ENCODE measurements at places on chromosomes 3 and 15.

GRCh38 chr3:53809267-53809666 lies 37.0 kb downstream of the CHDH start:
- H3K4me1 ChIP-seq: peaks cover 24% of the 10 kb centered on the region
- no peaks in the 10 kb centered on the region for H3K36me3 ChIP-seq
- H3K27ac ChIP-seq: no peak overlapping the region
- peak; percentile 62 for DNase-seq
- no peak overlapping the region for H3K4me3 ChIP-seq
- H3K27me3 ChIP-seq: no peaks in the 10 kb centered on the region

DNA sequence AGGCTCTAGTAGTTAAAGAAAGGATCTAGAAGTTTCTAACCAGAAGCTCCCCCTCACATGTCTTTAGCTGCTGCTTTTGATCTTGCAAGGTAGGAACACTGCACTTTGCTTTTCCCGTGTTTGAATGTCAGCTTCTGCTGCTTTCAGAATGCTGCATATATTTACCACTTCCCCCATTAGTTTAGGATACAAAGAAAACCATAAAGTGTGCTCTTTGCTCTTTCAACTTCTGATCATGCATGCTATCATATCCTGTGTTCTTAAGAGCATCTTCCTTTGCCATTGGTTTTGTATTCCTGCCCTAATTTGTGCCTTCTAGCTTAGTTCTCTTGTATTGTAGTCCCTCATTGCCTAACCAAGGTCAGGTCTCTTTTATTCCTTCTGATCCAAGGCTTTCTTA lies 43.3 kb downstream of the ZNF609 start:
- H3K4me1 ChIP-seq: peaks cover 42% of the 10 kb centered on the region
- H3K4me3 ChIP-seq: no peak overlapping the region
- peaks cover 11% of the 10 kb centered on the region for H3K36me3 ChIP-seq
- no peak for DNase-seq

GRCh38 chr15:51846463-51847230 lies 17.2 kb downstream of the TMOD3 start:
- peak overlapping the region; percentile 29 for H3K4me3 ChIP-seq
- H3K36me3 ChIP-seq: peaks cover 4% of the 10 kb centered on the region
- peaks cover 70% of the 10 kb centered on the region for H3K4me1 ChIP-seq
- no peaks in the 10 kb centered on the region for H3K27me3 ChIP-seq

DNA sequence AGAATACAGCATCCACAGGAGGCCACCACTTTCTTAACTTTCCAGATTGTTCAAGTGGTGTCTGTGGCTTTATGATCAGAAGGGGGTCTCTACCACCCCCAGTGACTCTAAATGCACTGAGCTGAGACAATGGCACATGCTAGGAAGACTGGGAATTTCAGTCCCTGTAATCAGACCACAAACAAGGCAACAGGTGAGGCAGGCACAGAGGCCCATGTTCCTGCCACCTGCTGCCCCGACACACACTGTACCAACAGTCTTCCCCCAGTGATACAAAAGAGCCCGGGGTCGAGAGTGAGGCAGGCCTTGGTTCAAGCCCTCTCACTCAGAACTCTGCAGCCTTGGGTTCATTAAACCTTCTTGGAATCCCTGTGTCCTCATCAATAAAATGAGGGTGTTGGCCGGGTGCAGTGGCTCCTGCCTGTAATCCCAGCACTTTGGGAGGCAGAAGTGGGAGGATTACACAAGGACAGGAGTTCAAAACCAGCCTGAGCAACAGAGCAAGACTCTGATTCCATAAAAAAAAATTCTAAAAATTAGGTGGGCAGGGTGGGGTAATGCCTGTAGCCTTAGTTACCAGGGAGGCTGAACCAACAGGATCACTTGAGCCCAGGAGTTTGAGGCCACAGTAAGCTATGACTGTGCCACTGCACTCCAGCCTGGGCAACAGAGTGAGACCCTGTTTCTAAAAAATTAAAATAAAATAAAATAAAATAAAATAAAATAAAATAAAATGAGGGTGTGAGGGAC lies 55.8 kb downstream of the ADCY5 start:
- DNase-seq: no peak
- no peaks in the 10 kb centered on the region for H3K36me3 ChIP-seq
- H3K4me3 ChIP-seq: no peak overlapping the region
- peaks cover 23% of the 10 kb centered on the region for H3K27me3 ChIP-seq
- peaks cover 42% of the 10 kb centered on the region for H3K4me1 ChIP-seq

DNA sequence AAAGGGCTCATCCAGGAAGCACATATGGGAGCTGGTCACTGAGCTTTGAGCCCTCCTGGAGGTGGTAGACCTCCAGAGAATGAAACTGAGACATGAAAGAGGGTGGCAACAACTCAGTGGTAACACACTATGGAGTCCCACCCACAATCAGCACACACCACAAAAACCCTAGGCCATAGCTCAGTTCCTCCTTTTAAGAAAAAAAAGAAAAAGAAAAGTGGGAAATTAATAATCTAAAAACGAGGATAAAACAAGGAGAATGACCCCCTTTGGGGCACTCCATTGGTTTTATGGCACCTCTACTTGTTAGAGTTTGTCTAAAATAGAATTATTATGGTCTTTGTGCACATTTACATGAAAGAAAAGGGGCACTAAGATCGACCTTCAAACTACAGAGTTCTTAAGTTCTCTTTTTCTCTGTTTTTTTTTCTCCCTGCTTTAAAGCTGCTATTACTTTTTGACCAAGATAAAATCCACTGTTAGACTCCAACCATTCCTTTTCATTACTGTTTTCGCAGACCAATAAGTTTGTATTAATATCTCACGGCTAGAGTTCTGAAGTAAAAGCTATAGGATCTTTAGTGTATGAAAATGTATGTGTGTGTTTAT lies 40.2 kb upstream of the ZBTB20 start:
- H3K4me1 ChIP-seq: no peaks in the 10 kb centered on the region
- peaks cover 4% of the 10 kb centered on the region for H3K36me3 ChIP-seq
- no peak overlapping the region for H3K4me3 ChIP-seq
- no peak overlapping the region for H3K27ac ChIP-seq
- peaks cover 2% of the 10 kb centered on the region for H3K27me3 ChIP-seq

- DNase-seq: no peak
- H3K27ac ChIP-seq: no peak overlapping the region
- H3K27me3 ChIP-seq: peaks cover 52% of the 10 kb centered on the region
Observed at GRCh38 chr3:13233487-13234485, 160.6 kb upstream of the IQSEC1 start.

- no peak for DNase-seq
- peaks cover 7% of the 10 kb centered on the region for H3K4me1 ChIP-seq
- H3K36me3 ChIP-seq: peaks cover 38% of the 10 kb centered on the region
- no peak overlapping the region for H3K27ac ChIP-seq
- H3K27me3 ChIP-seq: no peaks in the 10 kb centered on the region
Observed at GRCh38 chr3:194447161-194447560, 39.6 kb downstream of the ATP13A3 start.

DNA sequence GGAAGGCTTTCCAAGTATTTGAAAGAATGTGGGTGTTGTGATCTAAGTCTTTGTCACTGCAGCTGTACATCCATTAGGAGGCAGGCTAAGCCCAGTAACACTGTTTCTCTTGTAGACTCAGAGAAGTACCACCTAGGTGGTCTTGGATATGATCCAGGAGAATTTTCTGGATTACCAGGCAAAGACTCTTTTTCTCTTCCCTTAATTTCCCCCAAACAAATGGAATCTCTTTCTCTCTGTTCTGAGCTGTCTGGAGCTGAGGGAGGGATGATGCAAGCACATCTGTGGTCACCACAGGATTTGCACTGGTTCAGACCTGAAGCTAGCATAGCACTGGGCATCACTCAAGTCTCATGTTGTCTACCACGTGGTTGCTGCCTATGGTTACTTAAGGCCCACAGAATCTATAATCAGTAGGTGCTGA lies 227.6 kb downstream of the NECTIN3 start:
- H3K27ac ChIP-seq: no peak overlapping the region
- no peak for DNase-seq
- peaks cover 8% of the 10 kb centered on the region for H3K4me1 ChIP-seq
- peaks cover 4% of the 10 kb centered on the region for H3K27me3 ChIP-seq

- H3K27me3 ChIP-seq: no peaks in the 10 kb centered on the region
- no peaks in the 10 kb centered on the region for H3K36me3 ChIP-seq
- no peak for DNase-seq
- H3K27ac ChIP-seq: peak overlapping the region; percentile 38
- no peak overlapping the region for H3K4me3 ChIP-seq
Observed at GRCh38 chr15:41688671-41689070, 28.5 kb downstream of the MGA start.

DNA sequence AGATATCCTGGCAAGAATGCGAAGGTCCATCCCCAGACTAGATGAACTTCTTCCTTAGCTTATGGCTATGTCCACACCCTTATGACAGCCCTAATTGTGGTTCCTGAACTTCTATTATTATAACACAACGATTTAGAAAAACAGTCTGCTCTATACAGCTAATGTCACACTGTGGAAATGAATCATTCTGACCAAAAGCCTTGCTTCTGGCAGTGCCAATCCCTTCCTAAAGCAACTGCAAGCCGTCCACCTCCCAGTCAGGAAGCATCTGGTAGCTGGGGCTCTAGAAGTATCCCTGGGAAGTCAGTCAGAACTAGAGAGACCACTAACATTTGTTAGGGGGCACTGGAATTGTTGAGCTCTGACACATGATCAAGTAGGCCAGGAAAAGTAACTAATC lies 45.0 kb downstream of the MYO5A start:
- no peaks in the 10 kb centered on the region for H3K36me3 ChIP-seq
- DNase-seq: no peak
- peaks cover 61% of the 10 kb centered on the region for H3K4me1 ChIP-seq
- H3K4me3 ChIP-seq: no peak overlapping the region
- H3K27ac ChIP-seq: peak overlapping the region; percentile 83

- no peak for DNase-seq
- H3K4me3 ChIP-seq: no peak overlapping the region
- H3K36me3 ChIP-seq: no peaks in the 10 kb centered on the region
- H3K27ac ChIP-seq: no peak overlapping the region
- H3K4me1 ChIP-seq: peaks cover 13% of the 10 kb centered on the region
Observed at GRCh38 chr3:159944781-159945180, 43.9 kb upstream of the IL12A start.

DNA sequence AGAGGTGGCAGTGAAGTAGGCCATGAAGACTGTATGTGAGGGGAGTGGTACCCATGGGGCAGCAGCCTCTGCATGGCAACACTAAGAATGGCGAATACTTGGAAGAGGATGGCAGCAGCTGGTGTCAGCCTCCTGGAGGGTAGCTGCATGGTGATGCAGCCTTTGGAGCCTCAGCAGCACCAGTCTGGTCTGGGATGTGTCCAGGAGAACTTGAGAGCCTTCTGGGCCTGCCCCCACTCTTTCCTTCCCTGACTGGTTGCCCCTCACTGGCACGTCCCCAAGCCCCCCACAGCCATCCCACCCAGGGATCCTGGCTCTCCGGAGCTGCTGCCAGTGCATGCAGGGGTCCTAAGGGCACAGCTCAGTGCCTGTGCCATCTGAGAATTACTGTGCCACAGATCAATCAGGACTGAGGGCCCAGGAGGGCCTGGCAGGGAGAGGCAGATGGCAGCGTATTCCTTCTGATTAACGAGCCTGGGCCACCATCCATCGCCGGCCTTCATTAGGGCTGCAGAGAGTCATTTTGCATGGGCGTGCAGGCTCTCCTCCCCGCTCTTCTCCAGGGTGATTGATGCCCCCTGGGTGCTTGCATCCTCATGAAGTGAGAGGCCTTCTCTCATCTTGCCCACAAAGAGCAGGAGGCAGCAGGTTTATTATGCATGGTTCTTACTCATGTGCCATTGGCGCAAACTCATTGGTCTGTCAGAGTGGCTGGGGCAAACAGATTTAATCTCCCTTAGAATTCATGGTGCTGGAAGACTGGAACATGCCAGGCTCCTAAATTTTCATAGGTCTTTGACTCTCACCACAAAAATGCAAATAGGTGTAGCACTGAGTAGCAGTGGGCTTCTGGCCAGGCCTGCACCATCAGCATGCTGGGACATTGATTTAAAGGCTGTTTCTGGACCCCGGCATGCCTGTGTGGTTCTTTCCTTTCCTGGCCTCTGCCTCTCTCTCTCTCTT lies 116.8 kb downstream of the EPHB1 start:
- H3K4me1 ChIP-seq: no peaks in the 10 kb centered on the region
- H3K27me3 ChIP-seq: no peaks in the 10 kb centered on the region
- no peak overlapping the region for H3K27ac ChIP-seq

GRCh38 chr15:90160781-90161727 lies 40.1 kb upstream of the SEMA4B start:
- H3K27ac ChIP-seq: no peak overlapping the region
- no peaks in the 10 kb centered on the region for H3K36me3 ChIP-seq
- no peak for DNase-seq
- H3K4me1 ChIP-seq: peaks cover 24% of the 10 kb centered on the region
- H3K4me3 ChIP-seq: no peak overlapping the region

DNA sequence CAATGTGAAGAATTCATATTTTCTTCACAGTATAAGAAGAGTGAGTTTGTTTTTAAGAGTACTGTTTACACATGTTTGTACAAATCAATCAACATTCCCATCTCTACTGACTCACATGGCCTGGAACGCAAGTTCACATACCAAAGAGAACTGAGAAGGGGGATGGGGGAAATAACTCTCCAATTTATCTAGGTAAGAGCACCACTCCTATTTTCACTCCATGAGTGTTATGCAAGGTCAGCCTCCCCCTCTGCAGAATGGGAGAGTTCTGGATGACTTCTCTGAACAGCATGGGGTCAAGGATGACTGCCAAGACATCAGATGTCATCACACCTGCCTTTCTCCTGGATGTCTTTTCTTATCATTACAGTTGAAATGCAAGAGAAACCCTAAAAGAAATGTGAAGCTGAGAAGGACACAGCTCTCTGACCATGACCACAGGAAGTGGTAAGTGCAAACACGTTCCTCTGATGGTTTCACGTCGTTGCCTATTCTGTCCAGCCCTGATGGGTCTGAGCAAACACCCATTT lies 95.2 kb downstream of the SEMA6D start:
- no peak for DNase-seq
- H3K36me3 ChIP-seq: no peaks in the 10 kb centered on the region
- no peak overlapping the region for H3K27ac ChIP-seq
- no peaks in the 10 kb centered on the region for H3K27me3 ChIP-seq
- H3K4me3 ChIP-seq: no peak overlapping the region

- peaks cover 5% of the 10 kb centered on the region for H3K36me3 ChIP-seq
- no peak for DNase-seq
- H3K27me3 ChIP-seq: no peaks in the 10 kb centered on the region
- H3K27ac ChIP-seq: peak overlapping the region; percentile 92
Observed at GRCh38 chr3:30657914-30658313, 51.5 kb downstream of the TGFBR2 start.

DNA sequence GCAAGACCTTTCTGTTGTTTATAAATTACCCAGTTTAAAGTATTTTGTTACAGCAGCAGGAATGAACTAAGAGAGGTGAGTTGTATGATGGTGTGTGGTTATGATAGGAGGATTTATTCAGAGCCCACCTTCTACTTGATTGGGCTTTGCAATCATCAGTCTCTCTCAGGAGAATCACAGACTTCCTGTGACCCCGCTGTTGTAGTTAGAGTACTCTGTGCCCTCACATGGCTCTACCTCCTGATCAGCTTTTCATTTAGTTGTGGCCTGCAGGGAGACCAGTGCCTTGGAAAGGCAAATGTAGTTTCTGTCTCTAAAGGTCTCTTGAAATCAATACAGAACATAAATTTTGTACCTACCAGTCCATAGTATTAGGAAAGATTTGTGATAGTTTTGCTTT lies 7.6 kb upstream of the P2RY14 start:
- no peaks in the 10 kb centered on the region for H3K27me3 ChIP-seq
- H3K27ac ChIP-seq: no peak overlapping the region
- H3K4me3 ChIP-seq: no peak overlapping the region
- no peaks in the 10 kb centered on the region for H3K36me3 ChIP-seq
- no peak for DNase-seq

- no peak overlapping the region for H3K4me3 ChIP-seq
- H3K4me1 ChIP-seq: peaks cover 29% of the 10 kb centered on the region
- no peaks in the 10 kb centered on the region for H3K36me3 ChIP-seq
- DNase-seq: no peak
- no peaks in the 10 kb centered on the region for H3K27me3 ChIP-seq
Observed at GRCh38 chr3:33795856-33796536, 2.4 kb upstream of the PDCD6IP start.

Data from chondrocyte (in vitro differentiated cells).